ENCODE measurements at places on chromosomes 5 and 9.

DNA sequence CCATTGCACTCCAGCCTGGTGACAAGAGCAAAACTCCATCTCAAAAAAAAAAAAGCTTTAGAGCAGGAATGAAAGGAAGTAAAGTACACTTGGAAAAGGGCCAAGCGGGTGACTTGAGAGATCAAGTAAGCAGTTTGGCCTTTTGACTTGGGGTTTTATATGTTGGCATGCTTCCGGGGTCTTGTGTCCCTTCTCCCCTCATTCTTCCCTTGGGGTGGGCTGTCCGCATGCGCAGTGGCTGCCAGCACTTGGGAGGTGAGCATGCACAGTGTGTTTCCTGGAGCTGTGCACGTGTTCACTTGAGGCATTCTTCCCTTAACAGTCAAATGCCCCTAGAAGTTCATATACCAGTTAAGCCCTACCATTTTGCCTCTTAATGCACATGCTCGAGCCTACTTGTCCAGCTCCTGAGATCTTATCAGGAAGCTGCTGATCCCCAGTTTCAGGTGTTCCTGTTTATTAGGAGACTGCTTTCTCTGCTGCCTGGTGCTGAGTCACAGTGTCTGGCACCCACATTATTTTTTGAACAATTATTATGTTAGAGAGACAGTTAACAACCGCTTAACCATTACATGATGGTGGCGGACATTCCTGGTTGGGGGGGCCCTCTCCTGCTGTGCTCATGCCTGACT lies 32.6 kb upstream of the PRRC2B start:
- DNase-seq: no peak

DNA sequence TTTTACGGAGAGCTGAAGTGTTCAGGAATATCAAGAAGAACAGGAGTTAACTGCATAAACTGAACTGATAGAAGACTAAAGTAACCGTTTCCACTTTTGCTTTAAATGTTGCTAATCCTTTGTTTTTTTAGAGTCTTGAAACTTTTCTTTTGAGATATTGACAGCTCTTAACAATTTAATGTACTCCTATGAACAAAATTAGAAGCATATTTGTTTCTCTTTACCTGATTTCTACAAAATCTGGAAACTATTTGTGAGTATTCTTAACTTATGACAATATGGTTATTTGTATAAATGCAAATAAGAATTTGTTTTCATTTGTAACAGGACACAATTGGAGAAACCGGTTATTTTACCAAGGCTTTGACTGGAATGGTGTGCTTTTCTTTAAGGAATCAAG lies 89.5 kb upstream of the FAM120A start:
- no peak for DNase-seq

DNA sequence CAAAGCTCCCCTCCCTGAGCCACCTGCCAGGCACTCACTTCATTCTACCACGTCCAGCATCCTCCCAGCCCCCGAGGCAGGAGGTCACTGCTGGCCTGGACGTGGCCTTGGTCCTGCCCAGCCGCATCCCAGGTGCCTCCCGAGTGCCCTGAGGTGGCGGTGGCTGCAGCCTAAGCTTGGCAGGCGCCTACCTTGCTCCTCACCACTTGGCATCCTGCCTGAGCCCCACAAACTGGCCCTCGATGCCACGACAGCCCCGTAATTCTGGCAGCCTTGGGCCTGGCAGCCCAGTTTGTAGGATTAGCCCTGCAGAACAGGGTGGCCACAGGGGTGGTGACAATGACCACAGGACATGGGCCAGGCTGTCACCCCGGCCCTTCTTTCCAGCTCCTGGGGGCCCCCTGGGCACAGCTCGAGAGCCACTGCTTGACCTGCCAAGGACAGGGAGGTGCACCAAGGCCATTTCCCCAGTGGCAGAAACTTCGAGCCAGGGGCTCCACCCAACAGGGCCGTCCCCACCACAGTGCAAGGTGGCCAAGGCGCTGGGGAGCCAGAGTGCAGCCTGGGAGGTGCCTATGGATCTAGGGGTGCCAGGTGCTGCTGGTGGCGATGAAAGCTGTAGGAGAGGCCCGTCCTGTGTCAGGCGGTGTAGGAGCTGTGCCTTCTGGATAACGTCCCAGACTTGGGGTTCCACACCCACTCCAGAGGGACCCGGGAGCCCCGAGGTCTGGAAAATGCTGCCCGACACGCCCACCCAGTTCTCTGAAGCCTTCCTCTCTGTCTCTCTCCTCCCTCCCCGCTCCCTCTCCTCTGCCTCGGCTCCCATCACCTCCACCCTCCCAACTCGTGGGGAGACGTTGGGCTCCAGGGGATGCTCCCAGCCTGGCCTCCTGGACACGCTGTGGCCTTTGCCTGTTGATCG lies 18.4 kb downstream of the NKD2 start:
- no peak for DNase-seq

DNA sequence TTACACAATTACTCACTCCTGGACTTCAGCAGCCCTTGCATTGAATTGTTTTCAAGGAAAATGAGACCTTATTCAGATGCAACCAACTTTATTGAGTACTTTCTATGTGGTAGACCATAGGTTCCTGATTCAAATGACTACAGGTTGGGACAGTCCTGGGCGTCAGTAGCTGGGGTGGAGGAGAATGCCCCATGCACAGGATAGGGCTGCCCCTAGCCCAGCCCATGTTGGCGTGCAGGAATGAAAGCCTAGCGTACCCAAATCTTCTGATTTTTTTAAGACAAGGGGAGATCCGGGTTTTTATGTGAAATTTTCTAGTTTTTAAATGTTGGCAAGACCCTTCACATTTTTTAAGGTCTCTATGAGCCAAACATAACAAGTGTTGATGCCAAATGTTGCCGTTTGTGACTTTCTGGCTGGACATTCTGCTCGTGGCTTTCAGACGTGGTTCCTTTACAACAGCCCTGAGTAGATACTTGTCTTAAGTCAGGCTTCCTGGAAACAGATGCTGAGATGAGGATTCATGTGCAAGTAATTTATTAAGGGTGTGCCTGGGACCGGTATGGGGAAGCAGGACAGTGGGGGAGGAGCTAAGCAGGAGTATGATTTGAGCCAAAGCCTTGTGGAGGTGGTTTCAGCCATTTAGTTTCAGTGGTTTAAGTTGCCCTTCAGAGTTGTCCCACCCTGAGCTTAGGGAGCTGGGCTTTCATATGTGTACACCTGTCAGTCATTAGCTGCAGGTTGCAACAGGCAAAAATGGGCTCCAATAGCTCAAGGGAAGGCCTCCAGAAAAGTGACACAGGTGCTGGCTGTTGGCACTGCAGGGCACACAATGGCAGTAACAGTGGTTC lies 154.1 kb downstream of the NTRK2 start:
- no peak for DNase-seq

DNA sequence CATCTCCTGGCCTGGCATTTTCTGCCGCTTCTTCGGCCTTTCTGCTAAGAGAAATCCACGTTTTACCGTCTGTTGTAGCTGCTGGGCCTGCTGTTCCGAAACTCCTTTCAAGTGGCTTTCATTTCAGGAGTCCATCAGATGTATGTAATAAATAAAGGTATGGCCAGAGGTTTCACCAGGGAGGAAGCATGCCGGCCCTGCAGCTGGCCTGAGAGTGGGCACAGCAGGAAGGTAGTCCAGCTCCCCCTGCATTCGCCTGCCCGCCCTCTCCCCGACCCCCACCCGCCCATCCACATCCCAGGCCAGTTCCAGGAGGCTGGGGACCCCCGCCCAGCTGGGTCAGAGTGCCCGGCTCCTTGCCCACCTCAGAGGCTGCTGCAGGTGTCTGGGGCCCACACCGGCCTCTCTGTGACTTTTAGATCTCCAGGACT lies 46.4 kb upstream of the EXOC3 start:
- DNase-seq: no peak

DNA sequence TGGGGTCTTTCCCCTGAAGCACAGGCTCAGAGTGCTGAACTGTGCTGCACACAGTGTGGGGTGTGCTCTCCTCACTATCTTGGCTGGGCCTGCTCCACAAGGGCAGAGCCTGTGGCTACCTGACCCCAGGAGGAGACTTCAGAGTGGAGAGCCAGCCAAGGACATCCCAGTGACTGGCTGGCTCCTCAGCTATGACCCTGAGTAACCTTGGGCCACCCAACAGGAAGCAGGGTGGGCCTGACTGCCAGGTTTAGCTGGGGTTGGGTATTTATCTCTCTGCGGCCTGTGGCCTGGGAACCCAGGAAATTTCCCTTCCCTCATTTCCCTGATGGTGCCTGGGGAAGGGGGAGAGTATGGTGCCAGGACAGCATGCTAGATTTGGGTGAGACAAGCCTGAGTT lies 2.1 kb upstream of the EEIG1 start:
- DNase-seq: no peak

- no peak for DNase-seq
These were observed 232.3 kb downstream of the TLR4 start for GRCh38 chr9:117936185-117937130.

- no peak for DNase-seq
These were observed 376.9 kb downstream of the SEMA5A start for GRCh38 chr5:9168791-9169556.

DNA sequence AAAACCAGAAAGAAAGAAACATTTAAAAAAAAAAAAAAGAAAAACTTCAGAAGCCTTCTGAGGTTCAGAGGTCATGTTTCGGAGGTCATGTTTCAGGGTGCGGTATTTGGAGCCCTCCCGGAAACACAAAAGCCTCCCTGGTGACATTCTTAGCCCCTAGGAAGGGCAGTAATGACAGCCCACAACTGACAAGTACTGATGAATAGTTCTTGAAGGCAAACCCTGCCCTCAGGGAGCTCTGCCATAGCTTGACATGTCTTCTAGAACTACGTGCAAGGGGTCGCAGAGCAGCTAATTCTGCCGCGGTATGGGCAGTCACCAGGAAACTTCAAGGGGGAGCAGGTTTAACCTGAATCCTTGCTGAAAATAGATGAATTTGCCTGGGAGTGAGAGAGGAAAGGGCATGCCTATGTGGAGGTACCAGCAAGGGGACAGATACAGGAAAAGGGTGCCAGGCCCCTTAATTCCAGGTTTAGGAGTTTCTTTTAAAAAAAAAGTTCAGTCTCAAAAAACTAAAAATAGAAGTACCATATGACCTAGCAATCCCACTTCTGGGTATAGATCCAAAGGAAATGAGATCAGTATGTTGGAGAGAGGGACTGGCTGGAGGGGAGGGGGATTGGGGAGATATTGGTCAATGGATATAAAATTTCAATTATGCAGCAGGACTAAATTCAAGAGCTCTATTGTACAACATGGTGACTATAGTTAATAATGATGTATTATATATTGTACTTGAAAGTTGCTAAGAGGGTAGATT lies 98.4 kb downstream of the C9orf152 start:
- DNase-seq: no peak

DNA sequence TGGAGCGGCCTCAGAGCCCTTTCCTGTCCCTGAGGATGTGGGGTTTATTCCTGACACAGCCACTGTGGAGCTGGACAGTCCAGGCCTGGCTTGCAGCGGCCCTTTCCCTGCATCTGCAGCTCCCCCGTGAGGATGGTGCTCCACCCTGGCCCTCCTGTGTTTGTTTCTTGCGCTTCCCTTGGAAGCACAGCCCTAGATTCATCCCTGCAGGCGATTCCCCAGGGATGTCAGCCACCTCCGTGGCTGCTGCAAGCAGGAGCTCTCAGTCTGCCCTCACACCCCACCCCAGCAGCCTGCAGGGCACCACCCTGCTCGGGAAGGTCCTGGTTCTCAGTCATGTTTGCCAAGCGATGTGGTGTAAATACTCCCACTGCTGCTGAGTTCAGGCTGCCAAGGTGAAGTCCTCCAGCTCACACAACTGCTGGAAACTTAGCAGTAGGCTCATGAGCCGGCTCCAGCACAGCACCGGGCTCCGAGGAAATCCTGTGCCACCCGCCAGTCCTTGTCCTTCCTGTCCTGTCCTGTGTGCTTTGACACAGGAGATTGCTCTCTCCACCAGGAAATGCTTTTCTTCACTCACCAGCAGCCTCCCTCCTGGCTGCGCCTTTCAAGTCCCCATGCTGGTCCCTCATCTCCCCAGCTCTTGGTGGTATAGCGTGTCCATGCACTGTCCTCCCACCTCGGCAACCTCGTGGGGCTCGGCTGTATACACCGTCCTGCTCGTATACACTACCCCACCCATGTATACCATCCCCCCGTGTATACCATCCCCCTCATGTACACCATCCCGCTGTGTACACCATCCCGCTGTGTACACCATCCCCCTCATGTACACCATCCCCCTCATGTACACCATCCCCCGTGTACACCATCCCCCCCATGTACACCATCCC lies 16.2 kb downstream of the ROPN1L start:
- no peak for DNase-seq

All from activated T-cell treated with anti-CD3 and anti-CD28 coated beads for 4 hours (primary cell).